Stimulated activated CD8-positive, alpha-beta memory T cell treated with anti-CD3 and anti-CD28 coated beads, Interleukin-12 subunit alpha, Interleukin-12 subunit beta, amount 100 ng/mL, for 1 hour (primary cell): ENCODE measurements at places on chromosomes 12 and 14.

DNA sequence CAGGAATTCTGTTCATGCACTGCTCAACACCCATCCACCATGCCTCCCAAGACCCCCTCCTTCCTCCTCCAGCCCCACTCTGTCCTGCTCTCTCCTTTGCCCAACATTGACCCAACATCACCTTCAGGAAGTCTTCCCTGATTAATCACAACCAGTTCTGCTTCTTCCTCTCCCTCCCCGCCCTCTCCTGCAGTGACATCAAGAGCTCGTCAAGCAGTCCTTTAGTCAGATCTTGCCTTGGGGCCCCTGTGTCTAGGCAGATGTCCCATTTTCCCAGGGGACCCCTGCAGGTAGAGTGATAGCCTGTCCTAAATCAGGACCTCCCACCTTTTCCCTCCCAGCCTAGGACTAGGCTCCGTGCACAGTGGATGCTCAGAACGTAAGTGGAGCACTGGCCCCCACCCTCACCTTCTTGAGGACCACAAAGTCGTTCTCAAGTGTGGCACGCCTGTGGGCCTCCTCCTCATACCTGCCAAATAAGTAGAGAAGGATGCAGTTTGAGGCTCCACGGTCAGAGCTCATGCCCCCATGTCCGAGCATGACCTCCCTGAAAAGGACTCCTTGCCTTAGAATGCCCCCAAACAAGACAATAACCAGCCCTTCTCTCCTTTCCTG is 2.3 kb downstream of the KRT78 start:
- DNase-seq, result no peak

GRCh38 chr14:69464829-69465228 is 19.7 kb upstream of the PLEKHD1 start:
- DNase-seq, result no peak

GRCh38 chr14:59282378-59282765 is 93.9 kb downstream of the DAAM1 start:
- DNase-seq, result no peak

- no peak for DNase-seq
These were observed 3.5 kb upstream of the BDKRB1 start for GRCh38 chr14:96252323-96252998.

DNA sequence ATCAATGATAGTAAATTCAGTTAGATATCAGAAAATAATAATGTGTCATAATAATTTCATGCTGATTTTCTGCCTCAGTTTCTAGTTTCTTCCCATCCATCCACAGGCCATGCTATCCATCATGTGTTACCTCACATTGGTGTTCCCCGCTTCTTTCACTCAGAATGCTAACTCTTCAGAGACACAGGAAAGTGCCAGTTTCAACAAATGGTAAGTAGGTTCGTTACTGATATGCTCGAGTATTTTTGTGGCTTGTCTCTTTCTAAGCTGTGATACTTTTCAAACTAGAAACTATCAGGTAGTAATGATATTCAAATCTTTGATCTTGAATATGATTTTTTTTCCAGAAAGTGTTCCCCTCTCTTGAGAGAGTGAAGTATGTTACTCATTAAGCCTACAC is 1.5 kb downstream of the KLRB1 start:
- no peak for DNase-seq

GRCh38 chr14:35985474-35986218 is 159.5 kb downstream of the BRMS1L start:
- DNase-seq, result no peak

DNA sequence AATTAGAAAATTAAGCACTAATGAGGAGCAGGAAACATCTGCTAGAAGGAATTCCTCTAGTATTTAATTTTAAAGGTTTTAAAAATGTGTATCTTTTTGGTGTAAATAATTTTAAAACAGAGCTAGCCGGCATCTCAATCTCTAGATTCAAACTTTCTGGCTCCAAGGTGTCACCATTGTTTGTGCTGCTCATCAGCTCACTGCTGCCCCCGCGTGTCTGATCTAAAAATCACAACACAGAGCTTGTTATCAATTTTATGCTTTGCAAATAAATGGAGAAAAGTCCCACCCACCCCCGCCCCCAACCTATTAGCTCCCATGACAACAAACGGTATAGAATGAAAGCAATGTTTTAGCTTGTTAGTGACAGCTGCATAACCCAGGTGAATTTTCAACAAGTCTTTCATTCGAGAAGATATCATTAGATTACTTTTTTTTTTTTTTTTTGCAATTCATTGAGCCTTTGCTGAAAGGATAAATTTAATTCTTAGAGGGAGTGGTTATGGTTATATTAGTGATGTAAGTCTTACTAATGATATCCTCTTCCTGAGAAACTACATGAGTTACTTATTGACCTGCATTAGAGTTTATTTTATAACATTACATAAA is 11.3 kb upstream of the ABHD12B start:
- peak; percentile 80 for DNase-seq

DNA sequence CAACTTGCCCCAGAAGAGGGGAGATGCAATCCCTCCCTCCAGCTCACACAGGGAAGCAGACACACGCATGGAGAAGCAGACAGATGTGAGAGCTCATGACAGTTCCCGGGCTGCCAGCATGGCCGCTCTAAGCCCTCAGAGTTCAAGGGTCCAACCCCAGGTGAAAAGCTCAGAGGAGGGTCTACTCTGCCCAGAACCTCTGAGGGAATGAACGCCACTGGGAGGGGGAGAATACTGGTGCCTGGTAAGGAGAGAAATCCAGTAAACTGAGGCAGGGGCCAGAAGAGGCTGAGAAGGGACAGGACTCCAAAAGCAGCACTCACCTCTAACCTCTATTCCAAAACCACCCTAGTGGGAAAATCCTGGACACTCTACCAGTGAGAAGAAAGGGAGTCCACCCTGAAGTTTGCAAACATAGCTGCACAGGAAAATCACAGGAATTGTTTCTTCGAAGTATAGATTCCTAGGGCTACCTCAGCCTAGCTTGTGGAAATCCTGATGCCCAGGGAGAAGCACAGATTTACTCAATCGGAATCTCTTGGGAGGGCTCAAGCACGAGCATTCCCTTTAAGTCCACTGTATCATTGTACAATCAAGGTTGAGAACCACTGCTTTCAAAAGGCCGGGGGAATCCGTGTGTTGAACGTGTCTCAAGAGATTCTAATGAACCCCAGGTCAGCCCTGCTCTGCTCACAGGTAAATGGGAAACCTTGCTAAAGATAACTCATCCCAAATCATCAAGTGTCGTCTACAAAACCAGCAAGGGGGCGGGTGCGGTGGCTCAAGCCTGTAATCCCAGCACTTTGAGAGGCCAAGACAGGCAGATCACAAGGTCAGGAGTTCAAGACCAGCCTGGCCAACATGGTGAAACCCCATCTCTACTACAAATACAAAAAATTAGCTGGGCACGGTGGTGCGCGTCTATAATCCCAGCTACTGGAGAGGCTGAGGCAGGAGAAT is 34.3 kb upstream of the PLEKHG6 start:
- no peak for DNase-seq

GRCh38 chr14:99688629-99689028 is 4.5 kb downstream of the CYP46A1 start:
- DNase-seq, result no peak

DNA sequence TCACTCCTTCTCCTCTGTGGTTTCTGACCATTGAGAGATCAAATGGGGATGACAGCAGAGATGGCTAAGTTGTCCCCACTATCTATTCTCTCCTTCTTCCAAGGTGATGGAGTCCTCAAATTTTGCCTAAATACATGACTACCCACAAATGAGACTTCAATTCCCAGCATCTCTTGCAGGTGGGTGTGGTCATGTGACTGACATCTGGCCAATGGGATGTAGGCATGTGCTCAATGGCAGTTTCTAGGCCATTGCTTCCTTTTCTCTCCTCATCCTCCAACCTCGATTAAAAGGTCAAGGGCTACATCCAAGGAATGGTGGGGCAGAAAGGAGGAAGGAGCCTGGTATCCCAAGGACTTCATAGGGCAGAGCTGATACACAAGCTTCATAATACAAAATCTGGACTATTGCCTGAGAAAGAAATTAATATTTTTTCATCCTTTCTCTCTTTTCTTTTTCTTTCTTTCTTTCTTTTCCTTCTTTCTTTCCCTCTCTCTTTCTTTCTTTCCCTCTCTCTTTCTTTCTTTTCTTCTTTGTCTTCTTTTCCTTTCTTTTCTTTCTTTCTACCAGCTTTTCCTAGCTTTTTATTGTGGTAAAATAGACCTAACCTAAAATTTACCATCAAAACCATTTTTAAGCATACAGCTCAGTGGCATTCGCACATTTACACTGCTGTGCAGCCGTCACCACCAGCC is 100.9 kb upstream of the PRB2 start:
- no peak for DNase-seq

DNA sequence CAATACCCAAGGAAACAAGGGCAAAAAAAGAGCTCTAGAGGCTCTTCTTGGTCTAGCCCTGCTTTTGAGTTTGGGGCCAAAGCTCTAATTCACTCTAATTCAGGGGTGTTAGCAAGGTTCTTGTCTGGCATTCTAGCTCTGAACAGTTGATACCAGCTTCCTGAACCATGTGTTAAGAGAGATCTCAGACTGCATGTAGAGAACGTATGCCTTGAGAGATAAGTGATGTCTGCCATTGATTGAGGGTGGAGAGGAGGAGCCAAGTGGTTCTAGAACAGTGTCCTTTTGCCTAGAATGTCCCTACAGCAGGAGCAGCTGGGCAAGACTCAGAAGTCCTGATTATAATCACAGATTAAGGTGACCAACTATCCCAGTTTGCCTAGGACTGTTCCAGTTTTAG is 18.2 kb upstream of the POC1B start:
- no peak for DNase-seq

DNA sequence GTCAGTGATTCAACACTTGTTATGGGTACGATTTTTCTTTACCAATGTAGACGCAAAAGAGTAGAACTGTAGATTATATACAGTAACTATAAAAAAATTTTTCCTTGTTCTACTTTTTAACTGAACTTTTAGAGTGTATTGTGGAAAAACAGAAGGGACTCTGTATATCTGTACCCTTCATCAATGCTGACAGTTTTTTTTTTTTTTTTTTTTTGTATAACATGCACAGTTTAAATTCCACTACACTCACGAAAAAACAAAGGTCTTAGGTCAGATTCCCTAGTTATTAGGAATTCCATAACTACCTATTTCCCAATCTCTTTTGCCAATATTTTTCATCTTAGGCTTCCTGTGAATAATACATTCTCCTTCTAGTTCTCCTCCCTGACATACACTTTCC is 6.4 kb downstream of the DDHD1 start:
- no peak for DNase-seq

DNA sequence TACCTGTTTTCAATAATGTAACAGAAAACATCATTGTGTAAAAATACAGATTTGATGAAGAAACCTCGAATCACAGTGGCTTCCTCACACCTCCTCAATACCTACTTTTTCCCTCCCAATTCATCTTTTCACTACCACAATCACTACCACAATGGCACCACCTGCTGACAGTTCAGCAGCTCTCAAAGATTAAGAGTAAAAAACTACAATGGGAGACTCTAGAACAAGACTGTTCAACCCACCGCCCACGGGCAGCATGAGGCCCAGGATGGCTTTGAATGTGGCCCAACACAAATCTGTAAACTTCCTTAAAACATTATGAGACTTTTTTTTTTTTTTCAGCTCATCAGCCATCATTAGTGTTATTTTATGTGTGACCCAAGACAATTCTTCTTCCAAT is 15.2 kb downstream of the MED6 start:
- no peak for DNase-seq
